Iris pigment epithelial cell (primary cell): ENCODE measurements at places on chromosomes 13 and 19.

- no peak for DNase-seq
Observed at GRCh38 chr13:40376296-40376849, 290.1 kb downstream of the FOXO1 start.

DNA sequence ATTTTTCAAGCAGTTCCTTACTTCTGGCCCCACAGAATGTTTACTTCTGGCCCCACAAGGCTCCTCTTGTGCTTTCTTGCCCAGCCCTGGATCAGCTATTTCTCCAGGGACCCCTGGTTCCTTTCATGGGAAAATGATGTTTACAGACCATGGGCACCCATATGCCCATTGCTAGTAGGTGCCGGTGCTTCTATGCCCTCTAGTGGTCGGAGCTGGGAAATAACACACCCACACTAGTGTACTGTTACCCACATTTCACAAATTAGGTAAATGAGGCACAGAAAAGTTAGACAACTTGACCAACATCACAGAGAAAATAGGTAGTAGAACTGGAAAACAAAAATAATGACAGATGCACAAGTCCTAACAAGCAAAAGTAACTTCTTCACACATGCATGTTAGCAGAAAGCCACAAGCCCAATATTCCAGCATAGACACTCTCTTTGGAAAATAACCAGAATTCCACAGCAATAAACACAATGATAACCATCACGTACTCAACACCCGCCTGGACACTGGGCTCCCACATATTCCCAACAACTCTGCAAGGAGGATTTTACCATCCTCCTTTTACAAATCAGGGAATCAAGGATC is 1.3 kb upstream of the CEACAM6 start:
- DNase-seq = peak; percentile 21

GRCh38 chr13:52461265-52461664 is 6.0 kb downstream of the CKAP2 start:
- DNase-seq = no peak

GRCh38 chr13:59715611-59716010 is 448.1 kb downstream of the DIAPH3 start:
- peak; percentile 14 for DNase-seq

- peak; percentile 32 for DNase-seq
Observed at GRCh38 chr13:74129500-74130191, 4.6 kb downstream of the KLF12 start.

GRCh38 chr19:33407716-33408115 is 34.2 kb downstream of the CEBPG start:
- no peak for DNase-seq

GRCh38 chr19:1253514-1254080 is 5.2 kb downstream of the MIDN start:
- peak; percentile 90 for DNase-seq
